ENCODE measurements at places on chromosomes 1 and 21. TPM values are rescaled to one million over a fixed set of nuclear protein-coding genes. Genes with fewer than 3 reads are reported as not detected.

Gene PUM1
- total RNA-seq: 76.9 TPM

Gene TRIM33
- 18.8 TPM for total RNA-seq

Gene BTBD19
- 5.6 TPM for total RNA-seq

Gene HFM1
- total RNA-seq: 2.9 TPM

Gene CHIT1
- not detected for total RNA-seq

Gene C1orf115
- 10.3 TPM for total RNA-seq

Gene WLS
- total RNA-seq: 102 TPM

Gene SERPINC1
- not detected for total RNA-seq
